NCI-H1436 (cell line): ENCODE measurements at places on chromosomes 12 and 14.

DNA sequence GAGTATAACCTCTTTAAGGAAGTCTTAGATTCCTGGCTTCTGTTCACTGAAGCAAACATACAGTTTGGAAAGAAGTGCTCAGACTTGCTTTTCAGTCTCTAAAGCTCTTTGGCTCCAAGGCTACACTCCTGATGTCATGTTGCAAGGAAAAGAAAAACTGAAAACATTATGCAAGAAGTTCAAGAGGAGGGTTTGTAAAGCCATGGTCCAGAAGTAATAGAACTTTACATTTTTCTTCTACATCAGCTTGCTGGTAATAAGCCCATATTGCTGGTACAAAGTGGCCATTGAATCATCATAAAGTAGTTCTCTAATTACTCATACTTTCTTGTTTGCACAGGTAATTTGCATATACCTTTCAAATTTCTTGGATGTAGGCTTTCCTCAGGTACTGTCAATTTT is 83.6 kb downstream of the BBS10 start:
- DNase-seq: no peak

- no peak for DNase-seq
Measured at GRCh38 chr14:65574611-65575010, 162.1 kb downstream of the FUT8 start.

GRCh38 chr14:76784266-76784874 is 23.1 kb downstream of the VASH1 start:
- DNase-seq: no peak

GRCh38 chr12:109910254-109910968 is 10.3 kb downstream of the TCHP start:
- no peak for DNase-seq

DNA sequence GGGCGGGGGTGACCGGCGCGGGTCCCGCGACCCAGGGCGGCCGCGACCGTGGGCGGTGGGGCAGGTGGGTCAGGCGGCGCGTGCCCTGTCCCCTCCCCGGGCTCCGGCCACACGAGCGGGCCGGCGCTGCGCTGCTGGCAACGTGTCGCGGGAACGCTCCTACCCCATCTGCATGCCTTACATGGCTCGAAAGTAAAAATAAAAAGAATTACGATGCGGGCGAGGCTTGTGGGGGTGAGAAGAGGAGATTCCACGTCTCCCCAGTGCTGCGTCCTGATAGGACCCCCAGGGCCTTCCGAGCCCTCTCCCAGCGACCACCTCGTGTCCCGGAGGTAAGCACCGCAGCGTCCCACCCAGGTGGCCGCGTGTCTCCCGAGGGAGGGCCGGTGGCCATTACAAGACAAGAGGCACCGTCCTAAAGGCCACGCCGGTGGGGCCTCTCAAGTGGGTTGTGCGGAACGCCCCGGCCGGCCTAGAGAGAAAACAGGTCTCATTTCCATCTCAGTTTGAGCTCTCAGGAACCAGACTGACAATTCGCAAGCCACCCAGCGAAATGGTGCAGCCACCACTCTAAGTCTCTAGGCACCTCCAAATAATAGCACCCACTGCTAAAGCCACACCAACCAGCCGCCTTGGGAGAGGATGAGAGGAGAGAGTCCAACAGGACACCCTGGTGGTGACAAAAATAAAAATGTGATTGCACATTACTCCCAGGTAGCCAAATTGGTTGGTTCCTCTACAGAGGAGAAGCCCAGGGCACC is 612 bp upstream of the FOXN3 start:
- peak; percentile 50 for DNase-seq

DNA sequence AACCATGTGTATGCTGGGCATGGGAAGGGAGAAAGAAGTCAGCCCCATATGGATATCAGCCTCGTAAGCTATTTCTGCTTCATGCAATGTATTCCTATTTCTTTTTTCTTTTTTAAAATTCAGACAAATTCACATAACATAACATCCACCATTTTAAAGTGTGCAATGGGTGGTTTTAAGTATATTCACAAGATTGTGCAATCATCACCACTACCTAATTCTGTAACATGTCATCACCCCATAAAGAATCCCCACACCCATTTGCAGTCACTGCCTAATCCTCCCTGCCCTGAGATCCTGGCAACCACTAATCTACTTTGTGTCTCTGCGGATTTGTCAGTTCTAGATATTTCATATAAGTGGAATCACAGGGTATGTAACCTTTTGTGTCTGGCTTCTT is 9.5 kb downstream of the POMT2 start:
- DNase-seq: no peak

GRCh38 chr12:12521888-12522287 is 40.8 kb downstream of the DUSP16 start:
- no peak for DNase-seq

GRCh38 chr12:66456612-66457011 is 154.3 kb downstream of the HELB start:
- DNase-seq: no peak
